Left ventricle myocardium inferior (tissue), 1 donor: ENCODE measurements at places on chromosomes 4 and X. TPM values are rescaled to one million over a fixed set of nuclear protein-coding genes. Genes with fewer than 3 reads are reported as not detected.

TLL1 gene
- 1.0 TPM for total RNA-seq

RGN gene
- 18.8 TPM for total RNA-seq

WDR1 gene
- total RNA-seq, result 157 TPM

AKAP14 gene
- total RNA-seq, result not detected

DNA sequence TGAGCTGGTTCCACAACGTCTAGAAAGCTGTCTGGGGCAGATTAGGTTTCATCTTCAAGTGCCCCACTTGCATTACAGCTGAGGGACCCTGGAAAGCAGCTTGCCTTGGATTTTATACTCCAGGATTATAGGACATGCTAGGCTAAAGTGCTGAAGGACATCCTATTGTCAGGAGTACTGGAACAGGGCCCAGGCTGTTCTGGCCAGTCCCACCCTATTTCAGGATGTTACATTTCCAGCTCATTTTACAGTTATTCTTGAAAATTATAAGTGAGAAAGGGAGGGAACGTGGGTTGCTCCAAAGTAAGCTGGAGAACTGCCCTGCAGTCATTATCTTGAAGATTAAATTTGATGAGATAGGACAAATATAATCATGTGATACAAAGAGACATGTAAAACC is 71.0 kb upstream of the UGT8 start:
- no peaks in the 10 kb centered on the region for H3K36me3 ChIP-seq
- no peaks in the 10 kb centered on the region for H3K27me3 ChIP-seq
- no peak overlapping the region for H3K27ac ChIP-seq
- no peak for DNase-seq

- H3K27ac ChIP-seq, result no peak overlapping the region
- no peak overlapping the region for H3K4me3 ChIP-seq
- H3K4me1 ChIP-seq, result no peaks in the 10 kb centered on the region
- no peak for DNase-seq
- no peaks in the 10 kb centered on the region for H3K27me3 ChIP-seq
Observed at GRCh38 chr4:11038926-11039325, 354.4 kb upstream of the CLNK start.
